Stimulated activated CD8-positive, alpha-beta memory T cell treated with anti-CD3 and anti-CD28 coated beads, Interleukin-7, amount 100 ng/mL, for 4 hours (primary cell): ENCODE measurements at places on chromosomes 7 and 10.

DNA sequence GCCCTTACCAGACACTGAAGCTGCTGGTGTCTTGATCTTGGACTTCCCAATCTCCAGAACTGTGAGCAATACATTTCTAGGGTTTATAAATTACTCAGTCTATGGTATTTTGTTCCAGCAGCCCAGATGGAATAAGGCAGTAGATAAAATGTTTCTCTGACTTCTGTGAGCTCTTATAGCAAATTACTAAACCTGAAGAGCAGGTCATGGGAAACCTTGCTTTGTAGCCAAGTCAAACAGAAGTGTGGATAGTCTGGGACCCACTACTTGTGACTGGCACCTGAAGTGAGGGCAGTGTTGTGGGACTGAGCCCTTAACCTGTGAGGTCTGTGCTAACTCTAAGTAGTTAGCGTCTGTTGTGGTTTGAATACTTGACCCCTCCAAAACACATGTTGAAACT is 4.6 kb upstream of the TBRG4 start:
- no peak for DNase-seq

DNA sequence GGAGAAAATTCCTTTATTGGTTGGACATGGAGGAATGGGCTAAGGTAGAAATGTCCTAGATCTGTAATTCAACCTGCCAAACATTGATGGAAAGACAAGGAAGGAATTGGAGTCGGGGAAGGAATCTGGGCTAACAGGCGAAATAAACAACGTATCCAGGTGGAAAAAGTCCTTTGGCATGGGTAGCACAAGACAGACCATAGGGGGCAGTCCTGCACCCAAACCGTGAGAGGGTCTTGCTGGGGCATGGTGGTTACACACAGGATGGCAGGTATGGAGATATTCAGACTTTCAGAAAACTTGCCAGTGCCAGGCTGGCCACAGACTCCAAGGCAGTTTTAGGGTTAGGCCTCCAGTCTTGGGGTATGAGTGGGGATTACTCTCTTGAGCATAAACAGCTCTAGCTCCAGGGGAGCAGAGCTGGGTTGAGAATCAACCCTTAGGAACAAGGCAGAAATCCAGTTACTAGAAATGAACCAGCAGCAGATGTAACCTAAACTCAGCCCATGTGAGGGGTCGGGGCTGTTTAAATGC is 188.6 kb upstream of the GDF10 start:
- DNase-seq: no peak

DNA sequence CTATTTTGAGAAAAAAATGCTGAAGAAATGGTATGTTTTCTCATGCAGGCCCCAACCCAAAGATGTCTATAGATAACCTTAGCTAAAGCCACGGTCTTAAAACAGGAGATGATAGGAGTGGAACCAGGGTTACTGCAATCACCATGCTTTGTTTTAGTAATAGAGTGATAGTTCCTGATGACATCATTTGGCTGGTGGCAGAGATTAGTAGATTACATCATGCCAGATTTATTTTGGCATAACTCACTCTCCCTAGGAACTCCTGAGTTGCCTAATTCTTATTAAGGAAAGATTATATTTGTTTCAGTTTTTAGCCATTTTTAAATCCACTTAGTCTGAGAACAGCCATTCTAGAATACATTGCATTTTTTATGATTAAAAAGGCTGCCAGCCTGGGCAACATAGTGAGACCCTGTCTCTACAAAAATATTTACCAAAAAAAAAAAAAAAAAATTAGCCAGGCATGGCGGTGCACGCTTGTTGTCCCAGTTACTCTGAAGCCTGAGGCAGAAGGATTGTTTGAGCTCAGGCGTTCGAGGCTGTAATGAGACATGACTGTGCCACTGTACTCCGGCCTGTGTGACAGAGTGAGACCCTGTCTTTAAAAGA is 17.8 kb downstream of the ENO4 start:
- DNase-seq: no peak

GRCh38 chr7:129101746-129102145 is 42.8 kb upstream of the TSPAN33 start:
- DNase-seq: no peak

GRCh38 chr10:16597656-16598055 is 76.0 kb upstream of the C1QL3 start:
- no peak for DNase-seq

DNA sequence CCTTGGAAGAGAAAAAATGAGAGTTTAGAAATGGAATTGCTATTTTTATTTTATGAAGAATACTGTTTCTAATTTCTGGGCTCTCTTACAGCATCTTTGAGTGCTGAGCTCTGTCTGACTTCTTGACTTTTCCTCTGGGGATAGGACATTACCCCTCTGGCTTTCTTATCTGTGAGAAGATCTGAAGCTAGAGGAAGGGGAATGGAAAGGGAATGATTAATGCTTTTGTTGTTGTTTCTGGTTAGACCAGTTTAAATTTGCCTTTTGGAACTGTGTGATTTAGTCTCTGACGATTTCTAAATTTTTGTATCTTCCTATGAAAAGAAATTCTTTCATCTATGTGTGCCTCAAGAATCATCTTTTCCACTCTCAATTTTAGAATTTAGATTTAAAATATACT is 811.4 kb downstream of the REEP3 start:
- no peak for DNase-seq

- DNase-seq: peak; percentile 17
Observed at GRCh38 chr10:60573336-60573735, 183.7 kb upstream of the ANK3 start.

DNA sequence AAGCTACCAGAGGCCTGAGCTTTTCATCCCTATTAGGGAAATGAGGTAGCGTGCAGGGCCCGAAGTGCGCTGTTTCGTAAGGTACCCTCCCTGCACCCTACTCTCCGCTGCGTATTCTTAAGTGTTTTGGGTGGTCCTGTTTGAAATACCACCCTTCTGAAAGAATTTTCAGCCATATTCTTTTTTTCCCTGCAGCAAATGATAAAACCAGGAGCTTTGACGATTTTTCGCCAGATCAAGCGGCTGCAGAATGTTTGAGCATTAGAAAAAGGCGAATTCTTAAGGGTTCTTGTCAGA is 1.2 kb downstream of the RSBN1L start:
- peak; percentile 8 for DNase-seq

- no peak for DNase-seq
Observed at GRCh38 chr10:117136391-117136975, 1.6 kb downstream of the VAX1 start.

GRCh38 chr10:24209946-24210491 is 1.1 kb downstream of the KIAA1217 start:
- no peak for DNase-seq

DNA sequence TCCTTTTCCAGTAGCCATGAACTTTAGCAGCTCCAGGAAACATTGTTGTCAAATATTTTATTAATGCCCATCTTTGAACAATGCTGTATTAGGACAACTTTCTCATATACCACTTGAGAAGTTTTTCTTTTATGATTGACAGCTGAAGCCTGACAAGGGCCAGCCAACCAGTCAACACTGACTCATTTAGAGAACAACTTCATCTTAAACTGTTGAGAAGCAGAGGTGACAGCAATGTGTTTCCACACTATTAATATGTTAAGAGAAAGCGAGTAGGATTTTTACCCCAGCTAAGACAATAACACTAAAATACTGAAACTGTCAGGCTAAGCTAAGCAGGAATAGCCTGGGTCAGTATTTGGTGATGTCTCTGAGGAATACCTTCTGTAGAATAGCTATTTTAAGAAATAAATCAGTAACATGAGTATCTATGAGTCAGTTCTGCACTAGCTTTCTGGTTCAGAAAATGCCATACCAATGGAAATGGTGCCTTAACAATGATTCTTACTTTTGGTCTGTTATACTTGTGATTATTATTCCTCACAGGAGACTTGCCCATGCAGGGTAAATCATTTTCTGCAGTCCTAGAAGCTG is 168.8 kb upstream of the POT1 start:
- no peak for DNase-seq

- DNase-seq: no peak
Observed at GRCh38 chr10:1101946-1102345, 45.8 kb downstream of the WDR37 start.

- no peak for DNase-seq
Observed at GRCh38 chr10:102410429-102411073, 8.0 kb downstream of the PSD start.
